DMS53 (cell line): ENCODE measurements at places on chromosomes 12 and 14.
A peak's percentile ranks its signal among the peaks of the same experiment; 100 is the strongest.

DNA sequence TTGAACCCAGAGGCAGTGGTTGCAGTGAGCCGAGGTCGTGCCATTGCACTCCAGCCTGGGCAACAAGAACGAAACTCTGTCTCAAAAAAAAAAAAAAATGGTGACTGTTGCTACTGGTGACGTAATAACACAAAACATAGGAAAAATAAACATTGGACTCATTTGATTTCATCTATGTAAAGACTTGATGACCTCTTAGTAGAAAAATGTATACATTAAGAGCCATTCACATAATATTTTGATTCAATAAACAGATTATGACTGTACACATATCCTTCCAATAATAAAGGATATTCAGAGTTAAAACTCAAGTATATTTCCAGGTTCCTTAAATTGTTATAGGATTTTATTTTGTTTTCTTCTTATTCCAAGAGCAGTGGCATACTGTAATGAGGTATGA lies 65.7 kb upstream of the AEBP2 start:
- peak; percentile 44 for DNase-seq

- no peak for DNase-seq
Measured at GRCh38 chr14:99565383-99565782, 38.6 kb downstream of the CCDC85C start.

- DNase-seq, result no peak
Measured at GRCh38 chr12:52415870-52416750, 10.0 kb upstream of the KRT82 start.

DNA sequence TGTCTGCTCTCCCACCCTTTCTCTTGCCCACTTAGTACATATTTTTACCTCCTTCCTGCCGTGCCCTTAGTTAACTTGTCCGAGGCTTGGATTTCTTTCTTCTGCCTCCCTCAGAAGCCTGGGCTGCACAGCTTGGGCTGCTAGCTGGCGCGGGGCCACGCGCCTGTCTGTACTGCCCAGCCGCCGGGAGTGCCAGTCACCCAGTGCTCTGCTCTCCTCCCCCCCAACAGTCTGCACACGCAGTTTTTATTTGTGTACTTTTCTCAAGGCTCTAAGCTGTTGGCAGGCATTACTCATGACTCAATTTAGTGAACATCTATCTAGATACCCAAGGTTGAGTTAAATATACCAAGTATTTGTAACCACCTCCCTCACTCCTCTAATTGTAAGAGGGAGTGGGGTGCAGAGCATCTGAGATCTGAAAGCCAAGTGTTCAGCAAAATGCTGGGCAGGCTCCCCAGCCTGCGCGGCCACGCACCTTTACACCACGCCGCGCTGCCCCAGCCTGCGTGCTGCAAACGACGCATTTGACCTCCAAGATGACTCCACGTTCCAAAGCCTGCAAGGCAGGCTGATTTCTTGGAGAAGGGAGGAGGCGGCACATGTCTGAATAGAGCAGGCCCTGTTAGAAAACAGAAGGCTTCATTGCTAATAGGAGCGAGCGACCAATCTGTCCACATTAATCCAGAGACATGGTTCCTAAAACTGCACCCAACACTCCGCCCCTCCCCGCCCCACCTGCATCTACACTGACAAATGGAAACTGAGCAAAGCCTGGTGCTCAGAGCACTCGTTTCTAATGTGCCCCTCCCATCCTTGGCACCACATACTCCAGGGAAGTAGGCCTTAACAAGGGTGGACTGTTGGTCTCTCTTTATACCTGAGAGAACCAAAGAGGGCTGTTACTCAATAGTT lies 18.2 kb upstream of the CACNA2D4 start:
- peak; percentile 70 for DNase-seq

DNA sequence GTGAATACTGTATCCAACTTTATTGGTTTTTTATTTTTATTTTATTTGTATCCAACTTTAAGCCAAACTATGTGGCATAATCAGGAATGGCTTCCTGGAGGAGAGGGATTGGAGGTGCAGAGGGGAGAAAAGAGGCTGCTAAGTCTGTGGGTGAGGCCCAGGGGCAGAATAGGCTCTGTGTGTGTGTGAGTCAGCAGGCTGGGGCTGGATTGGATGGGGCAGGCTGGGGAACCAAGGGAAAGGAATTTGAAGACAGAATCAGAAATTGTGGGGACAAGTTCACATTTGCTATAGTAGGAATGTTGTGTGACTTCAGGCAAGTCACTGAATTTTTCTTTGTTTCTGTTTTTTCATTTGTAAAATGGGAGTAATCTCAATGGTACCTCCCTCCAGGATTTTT lies 12.8 kb upstream of the RILPL1 start:
- DNase-seq, result no peak

DNA sequence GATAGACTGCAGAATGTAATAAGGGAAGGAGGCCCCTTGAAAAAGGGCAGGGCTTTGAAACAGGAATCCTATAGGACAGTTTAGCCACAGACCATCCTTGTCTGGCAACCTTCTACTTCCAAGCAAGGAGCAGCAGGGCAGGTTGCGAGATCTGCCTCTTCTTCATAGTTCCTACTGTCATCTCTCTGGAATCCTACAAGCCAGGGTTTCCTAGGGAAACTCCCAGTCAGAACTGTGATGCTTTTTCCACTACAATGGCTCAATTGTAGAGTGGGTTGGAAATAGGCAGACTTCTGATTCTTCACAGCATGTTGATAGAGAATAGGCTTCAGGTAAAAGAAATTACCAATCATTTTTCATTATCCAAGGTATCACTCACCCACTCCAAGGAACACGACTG lies 186.3 kb downstream of the DACT1 start:
- no peak for DNase-seq

DNA sequence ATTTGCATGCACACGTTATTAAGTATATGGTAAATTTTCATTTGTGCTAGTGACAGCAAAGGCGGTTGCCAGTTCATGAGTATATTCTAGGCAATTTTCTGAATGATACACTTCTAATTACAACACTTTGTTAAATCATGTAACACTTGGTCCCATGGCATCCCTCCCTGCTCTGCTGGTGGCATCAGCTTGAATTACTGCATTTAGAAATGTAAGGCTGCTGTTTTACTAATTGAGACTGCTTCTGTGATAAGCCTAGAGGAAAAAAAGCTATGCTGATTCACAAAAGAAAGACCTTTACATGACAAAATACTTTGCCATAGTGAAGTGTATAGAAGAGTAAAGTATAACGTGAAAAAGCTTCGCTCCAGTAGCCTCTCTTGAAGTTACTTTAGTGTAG lies 636.1 kb downstream of the KCNH5 start:
- DNase-seq, result no peak

DNA sequence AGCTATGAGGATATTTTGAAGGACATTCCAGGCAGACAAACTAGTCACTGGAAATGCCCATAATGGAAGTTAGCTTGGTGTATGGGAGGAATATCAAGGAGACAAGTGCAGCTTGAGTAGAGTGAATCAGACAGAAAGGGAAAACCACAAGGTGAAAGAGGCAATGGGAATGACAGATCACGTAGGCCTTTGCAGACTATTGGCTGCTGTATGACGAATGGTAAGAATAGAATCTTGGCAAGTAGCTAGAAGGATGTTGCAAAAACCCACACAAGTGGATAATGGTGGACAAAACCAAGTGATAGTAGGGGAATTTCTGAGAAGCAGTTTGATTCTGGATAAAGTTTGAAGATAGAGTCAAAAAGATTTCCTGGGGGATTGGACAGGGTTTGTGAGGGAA lies 196.9 kb upstream of the NOVA1 start:
- DNase-seq, result no peak

DNA sequence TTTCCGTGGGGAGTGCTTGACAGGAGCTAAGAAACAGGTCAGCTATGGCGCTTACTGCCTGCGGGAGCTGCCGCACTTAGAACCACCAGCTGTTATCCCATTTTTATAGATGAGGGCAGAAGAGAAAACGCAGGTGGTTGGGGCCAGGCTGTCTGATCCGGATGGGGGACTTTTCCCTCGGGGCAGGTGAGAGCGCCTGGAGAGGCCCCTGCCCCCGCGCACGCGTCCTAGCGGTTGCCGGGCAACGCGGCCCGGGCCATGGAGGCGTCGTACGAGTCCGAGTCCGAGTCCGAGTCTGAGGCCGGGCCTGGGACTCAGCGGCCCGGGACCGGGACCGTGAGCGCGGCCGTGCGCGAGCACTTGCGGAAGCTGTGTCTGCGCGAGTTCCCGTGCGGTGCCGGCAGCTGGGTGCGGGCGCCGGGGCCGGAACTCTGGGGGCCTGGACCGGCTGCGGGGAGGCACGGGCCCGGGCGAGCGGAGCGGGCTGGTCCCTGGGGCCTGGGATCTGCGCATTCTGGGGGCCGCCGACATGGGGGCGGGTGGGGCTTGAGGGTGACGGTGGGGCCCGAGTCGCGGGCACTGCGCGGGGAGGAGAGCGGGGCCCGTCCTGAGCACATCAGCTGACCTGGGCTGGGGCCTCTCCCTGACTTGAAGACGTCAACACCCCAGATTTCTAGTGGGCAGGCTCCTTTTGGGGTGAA lies at the start of gene LRRC43:
Gene LRRC43 (plus strand): TSS at position 237 of the 701 bp plus-strand sequence. CDS start 22 bp downstream, at position 259.
- DNase-seq, result peak; percentile 96

GRCh38 chr12:66956300-66956699 lies 277.4 kb upstream of the GRIP1 start:
- DNase-seq, result peak; percentile 79

DNA sequence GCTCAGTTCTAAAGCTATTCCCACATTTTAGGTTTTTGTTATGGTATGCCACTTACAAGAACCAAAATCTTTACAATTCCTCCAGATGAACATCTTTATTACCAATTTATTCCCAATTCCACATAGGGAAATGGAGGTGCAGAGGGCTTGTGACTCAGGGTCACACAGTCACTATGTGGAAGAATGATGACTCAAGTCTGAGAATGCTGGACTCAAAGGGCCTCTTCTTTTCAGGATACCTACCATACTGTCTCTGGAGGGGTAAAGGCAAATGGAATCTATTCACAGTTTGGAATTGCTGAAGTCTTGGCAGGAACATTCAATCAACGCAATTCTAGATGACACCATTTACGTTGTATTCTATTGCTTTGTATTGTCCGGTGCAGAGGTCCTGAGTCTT lies 48.2 kb upstream of the MANSC4 start:
- no peak for DNase-seq

DNA sequence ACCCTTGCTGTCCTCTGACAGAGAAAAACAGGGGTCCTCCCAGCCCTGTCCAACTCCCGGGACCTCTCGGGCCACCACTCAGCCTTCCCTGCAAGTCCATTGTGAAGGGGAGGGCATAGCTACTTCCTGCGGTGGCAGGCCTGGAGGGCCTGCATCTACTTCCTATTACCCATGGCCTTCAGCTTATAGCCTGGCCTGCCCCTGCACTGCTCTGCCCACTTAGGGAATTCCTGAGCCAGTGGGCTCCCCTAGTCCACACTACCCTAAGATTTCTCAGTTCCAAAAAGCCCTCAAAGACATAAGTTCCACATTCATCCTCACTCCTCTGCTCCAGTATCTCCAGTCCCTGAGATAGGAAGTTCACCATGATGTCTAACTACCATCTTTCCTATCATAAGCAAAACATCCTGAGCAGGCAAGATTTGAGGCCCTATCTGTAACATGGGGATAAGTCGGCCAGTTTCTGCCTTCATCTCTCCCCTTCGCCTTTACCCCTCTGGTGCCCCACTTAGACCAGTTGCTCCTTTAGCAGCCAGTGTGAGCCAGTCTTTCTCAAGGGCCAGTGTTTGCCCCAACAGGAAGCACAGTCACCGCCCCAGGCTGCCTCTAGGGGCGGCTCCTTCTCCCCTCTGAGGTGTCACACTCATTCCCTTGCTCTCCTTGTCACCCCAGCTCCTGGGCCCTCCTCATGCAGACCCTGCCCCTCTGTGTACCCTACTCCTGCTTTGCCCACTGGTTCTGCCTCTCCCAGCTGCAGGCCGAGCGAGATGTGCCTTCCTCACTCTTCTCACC lies 10.9 kb downstream of the HDAC7 start:
- DNase-seq, result peak; percentile 76

GRCh38 chr14:34157651-34158050 lies 206.8 kb upstream of the EGLN3 start:
- no peak for DNase-seq

DNA sequence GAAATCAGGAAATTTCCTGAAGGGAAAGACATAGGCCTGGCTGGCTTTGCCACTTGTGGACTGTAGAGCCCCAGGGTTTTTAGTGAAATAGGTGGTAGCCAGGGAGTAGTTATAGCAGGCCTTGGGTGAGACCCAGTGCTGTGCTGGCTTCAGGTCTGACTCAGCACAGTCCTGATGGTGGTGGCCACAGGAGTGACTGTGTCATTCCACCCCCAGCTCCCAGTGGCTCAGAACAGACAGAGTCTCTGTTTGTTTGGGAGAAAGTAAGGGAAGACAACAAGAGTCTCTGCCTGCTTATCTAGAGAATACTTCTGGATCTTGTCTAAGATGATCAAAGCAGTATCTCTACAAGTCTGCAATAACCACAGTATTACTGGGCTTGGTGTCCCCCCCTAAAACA lies 27.5 kb upstream of the OR6J1 start:
- no peak for DNase-seq

DNA sequence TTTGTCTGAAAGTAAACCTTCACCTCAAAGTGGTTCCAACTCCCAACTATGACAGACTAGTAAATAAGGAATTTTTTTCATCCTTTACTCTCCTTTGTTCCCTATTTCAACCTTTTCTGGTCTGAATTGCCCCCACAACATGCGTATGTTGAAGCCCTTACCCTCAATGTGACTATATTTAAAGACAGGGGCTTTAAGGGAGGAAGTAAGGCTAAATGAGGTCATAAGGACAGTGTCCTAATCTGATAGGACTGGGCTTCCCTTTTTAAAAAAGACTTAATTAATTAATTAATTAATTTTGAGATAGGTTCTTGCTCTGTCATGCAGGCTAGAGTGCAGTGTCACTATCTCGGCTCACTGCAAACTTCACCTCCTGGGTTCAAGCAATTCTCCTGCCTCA lies 86.3 kb downstream of the VCPKMT start:
- no peak for DNase-seq

- DNase-seq, result peak; percentile 68
Measured at GRCh38 chr14:102772781-102773570, 4.3 kb upstream of the TRAF3 start.

DNA sequence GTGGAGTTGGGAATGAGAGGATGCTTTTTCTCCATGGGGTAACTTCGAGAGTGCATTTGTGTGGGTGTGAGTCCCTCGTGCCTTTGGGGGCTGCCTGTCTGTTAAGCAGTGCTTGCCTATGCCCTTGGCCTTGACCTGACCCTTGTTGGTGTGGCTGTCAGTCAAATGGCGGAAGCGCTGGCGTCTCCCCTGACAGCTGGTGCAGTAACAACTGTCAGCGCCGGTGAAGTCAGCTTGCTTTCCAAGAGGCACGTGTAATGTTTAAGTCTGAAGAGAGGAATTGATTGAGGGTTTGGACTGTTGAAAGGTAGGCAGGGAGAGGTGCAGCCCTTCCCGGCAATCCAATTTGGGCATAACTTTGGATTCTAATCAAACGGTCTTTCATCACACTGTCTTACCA lies 211.3 kb downstream of the AACS start:
- DNase-seq, result peak; percentile 7

DNA sequence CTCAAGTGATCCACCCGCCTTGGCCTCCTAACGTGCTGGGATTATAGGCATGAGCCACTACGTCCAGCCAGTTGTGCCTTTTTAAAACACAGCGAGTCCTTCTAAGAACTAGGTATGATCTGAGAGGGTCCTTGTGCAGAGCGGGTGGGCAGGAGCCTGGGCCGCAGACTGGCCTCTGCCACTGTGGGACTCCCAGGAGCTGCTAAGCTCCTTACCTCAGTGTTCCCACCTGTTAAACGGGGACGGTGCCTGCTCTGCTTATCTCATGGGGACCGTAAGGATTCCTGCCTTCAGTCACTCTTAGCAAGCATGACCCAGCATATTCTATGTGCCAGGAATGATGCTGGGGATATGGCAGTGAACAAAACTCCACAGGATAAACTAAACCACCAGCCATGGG lies 136.9 kb downstream of the RBM19 start:
- DNase-seq, result no peak
